ENCODE measurements at places on chromosomes 7 and 10.
A peak's percentile ranks its signal among the peaks of the same experiment; 100 is the strongest.

GRCh38 chr7:108596560-108596959, 26.9 kb downstream of the DNAJB9 start:
- DNase-seq, result no peak

DNA sequence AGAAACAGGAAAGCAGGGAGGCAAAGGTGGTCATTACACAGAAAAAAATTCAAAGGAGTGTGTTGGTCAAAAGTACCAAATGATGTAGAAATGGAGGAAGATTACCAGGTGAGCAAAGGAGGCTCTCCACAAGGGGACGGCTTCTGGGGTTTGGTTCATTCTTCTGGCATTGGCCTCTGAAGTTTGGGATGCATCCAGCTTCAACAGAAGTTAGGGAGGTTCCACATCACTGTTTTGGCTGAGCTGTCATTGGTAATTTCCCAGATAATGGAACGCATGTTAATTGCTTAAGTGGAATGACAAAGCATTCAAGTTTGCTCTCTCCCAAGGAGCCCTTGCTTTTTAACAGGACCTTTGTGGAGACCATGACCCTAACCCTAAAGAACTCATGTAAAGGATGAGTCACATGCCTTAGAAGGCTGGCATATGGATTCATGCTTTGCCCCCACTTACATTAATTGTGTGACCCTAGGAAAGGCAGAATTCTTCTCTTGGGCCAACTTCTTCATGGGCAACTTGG, 398.6 kb downstream of the GPAM start:
- DNase-seq, result no peak

GRCh38 chr7:152435384-152436110, at the start of gene KMT2C:
TSS of gene KMT2C (minus strand) at chr7:152436003. CDS start at chr7:152435786, 217 bp downstream.
- DNase-seq, result peak; percentile 73

DNA sequence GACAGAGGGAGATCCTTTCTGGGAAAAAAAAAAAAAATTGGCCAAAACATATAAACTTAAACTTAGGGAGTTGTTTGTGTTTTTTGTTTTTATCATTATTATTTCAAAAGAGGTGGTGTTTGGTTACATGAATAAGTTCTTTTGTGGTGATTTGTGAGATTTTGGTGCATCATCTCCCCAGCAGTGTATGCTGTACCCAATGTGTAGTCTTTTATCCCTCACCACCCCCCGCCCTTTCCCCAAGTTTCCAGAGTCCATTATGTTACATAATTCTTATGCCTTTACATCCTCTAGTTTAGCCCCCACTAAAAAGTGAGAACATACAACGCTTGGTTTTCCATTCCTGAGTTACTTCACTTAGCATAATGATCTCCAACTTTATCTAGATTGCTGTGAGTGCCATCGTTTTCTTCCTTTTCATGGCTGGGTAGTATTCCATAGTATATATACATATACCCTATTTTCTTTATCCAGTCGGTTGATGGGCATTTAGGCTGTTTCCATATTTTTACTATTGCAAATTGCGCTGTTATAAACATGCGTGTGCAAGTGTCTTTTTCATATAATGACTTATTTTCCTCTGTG, 148.1 kb upstream of the ZNF92 start:
- DNase-seq, result no peak

- no peak for DNase-seq
Measured at GRCh38 chr7:143497008-143497795, 19.5 kb downstream of the TAS2R41 start.

DNA sequence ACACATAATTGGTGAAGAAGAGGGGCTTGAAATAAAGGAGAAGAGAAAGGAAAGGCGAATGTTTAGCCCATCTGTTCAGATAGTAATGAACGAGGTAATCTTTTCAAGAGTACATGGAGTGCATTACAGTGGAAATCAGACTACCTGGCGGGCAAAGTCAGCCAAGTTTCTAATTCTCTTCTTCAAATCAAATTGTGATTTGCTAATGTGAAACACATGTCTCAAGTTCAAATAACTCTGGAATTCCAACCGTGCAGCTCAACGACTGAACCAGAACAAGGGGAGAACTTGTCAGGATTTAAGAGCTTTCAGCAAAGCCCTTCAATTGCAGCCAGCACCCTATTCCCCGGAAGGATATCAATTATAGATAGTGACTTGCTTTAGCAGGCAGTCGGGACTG, 216.9 kb downstream of the GLI3 start:
- no peak for DNase-seq

DNA sequence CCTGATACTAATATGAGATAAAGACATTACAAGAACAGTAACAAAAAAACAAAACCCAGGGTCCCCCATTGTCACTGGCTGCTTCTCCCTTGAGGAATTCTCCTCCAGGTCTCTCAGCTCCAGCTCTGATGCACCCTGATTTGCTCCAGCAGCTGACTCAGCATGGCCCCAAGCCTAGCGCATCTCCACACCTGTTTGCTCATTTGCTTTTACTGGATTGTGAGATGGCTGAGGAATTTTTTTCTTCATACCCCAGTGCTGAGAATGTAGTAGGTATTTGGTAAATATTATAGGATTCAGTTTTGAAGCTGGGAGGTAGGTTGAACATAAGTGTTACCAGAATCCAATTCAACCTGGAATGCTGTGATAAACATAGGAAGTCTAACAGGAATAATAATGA, 171.9 kb downstream of the PKD1L1 start:
- DNase-seq, result no peak

GRCh38 chr10:85420501-85421191, 945.9 kb downstream of the GRID1 start:
- DNase-seq, result no peak

- DNase-seq, result no peak
Measured at GRCh38 chr10:106519376-106520030, 645.0 kb downstream of the SORCS1 start.

DNA sequence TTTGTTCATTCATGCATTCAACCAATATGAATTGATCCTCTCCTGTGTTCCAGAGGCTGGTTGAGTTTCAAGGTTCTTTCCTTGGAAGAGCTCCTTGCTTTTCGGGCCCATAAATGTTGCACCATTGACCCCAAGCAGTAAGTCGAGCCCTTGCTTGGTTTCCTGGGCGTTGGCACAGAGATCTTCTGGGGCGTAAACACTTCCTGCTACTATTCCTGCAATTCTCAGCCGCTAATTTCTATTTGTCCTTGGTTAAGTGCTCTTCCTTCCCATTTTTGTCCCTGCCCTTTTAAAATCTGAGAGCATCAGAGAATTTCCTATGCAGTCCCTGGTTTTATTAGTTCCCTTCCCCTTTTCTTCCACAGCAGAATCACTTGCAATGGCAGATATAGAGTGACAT, 44.1 kb upstream of the ADRB1 start:
- no peak for DNase-seq

GRCh38 chr10:90579602-90580242, 278.1 kb downstream of the HTR7 start:
- DNase-seq, result no peak

- DNase-seq, result no peak
Measured at GRCh38 chr10:31072451-31072850, 40.8 kb upstream of the ZNF438 start.

- no peak for DNase-seq
Measured at GRCh38 chr10:110413903-110414547, 83.7 kb upstream of the DUSP5 start.

GRCh38 chr10:29841724-29842649, 207.2 kb upstream of the SVIL start:
- DNase-seq, result no peak

DNA sequence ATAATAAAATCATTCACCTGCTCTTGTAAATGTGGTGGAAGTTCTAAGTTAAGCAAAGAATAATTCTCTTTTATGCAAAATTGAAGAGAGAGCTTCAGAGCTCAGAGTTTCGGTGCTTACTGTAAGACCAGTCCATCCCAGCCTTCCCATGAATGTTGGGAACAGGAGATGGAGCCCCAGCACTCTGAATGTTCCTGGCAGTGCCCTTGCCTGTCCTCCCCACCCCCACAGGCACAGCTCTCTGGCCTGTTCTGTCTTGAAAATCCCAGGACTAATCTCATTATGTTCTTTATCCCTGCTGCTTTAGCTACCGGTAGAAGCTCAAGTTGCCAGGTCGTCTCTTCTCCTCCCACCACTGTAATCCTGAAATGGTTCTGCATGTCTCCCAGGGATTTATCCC, 29.1 kb upstream of the LHFPL3 start:
- no peak for DNase-seq

GRCh38 chr7:30681815-30682211, 443 bp downstream of the CRHR2 start:
- no peak for DNase-seq

DNA sequence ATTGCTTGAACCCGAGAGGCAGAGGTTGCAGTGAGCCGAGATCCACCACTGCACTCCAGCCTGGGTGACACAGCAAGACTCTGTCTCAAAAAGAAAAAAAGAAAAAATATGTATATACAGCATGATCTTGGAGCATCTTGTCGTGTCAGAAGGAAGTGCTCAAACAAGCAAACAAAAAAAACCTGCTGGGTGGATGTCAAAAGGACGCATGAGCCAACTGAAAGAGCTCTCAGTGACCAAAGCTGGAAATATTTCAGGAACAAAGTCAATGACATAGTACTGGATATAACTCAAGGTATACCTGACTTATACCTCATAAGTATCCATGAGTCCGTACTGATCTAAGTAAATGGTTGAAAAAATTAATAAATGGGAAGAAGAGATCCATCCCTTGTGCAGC, 94.6 kb upstream of the ANLN start:
- no peak for DNase-seq

GRCh38 chr7:134737566-134738345, 41.7 kb upstream of the CALD1 start:
- DNase-seq, result no peak

GRCh38 chr10:60942788-60943315, 1.1 kb downstream of the RHOBTB1 start:
- DNase-seq, result peak; percentile 43

DNA sequence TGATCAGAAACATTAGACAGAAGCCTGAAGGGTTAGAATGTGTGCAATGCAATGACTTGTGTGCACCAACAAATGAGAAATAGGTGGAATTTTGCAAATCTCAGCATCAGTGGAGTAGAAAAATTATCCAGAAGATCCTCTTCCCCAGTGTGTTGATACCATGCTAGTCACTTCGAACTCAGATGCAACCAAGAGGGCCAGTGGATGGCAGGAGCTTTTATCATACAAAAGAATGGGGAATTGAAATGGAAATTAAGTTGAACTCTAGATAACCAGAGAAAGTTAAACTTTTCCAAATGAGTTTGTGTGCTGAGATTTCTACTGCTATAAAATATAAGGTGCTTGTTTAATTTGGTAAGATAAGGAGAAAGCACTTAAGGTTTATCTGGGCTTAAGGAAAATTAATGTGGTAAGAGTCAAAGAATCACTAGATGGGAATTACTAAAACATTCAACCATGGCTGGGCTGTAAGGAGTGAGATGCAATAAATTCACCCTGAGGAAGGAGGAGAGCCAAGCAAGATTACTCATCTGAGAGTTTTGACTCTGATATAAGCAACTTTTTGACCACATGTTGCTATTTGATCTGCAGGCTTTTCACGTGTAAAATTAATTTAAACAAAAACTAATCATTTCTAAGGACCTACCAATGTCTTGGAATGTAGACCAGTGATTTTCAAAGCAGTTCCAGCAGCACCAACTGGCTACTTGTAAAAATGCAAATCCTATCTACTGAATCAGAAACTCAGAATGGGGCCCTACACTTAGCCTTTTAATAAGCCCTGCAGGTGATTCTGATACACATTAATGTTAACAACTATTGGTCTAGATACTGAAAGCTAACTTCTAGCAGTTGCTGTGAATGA, 113.2 kb downstream of the CDC14C start:
- no peak for DNase-seq

- no peak for DNase-seq
Measured at GRCh38 chr10:92880233-92880861, 32.0 kb downstream of the EXOC6 start.

GRCh38 chr10:73974309-73974946, 23.5 kb upstream of the VCL start:
- no peak for DNase-seq

DNA sequence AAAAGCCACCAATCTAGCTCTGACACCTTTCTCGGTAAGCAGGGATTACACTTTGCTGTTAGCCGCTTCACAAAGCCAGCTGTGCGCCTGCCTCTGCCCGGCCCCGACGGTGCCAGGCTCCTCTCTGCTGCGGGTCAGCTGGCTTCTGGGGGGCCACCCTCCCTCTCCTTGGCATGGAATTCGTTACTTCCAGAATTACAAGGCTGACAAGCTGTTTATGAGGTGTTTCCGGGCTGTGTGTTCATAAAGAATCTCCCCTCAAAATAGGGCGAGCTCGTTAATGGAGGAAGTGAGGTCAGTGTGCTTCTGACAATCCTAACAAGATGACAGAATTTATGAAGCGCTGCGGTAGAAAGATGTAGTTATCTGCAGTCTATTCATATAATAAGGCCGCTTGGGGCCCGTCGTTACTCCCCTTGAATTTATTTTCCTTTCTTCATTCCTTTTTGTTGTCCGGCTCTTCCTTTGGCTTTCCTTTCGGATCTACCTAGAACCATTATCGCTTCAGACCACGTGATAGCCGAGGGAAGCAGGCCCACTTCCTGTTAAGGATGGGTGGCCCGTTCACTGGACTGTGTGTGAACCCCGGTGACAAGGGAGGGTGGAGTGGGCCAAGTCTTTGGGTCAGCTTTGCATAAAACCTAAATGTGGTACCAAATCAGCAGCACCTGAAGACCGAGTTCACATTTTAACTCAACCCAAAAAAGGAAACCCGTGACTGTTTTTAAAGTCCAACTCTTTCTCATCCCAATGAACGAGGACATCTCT, 273.0 kb upstream of the YAE1 start:
- no peak for DNase-seq

DNA sequence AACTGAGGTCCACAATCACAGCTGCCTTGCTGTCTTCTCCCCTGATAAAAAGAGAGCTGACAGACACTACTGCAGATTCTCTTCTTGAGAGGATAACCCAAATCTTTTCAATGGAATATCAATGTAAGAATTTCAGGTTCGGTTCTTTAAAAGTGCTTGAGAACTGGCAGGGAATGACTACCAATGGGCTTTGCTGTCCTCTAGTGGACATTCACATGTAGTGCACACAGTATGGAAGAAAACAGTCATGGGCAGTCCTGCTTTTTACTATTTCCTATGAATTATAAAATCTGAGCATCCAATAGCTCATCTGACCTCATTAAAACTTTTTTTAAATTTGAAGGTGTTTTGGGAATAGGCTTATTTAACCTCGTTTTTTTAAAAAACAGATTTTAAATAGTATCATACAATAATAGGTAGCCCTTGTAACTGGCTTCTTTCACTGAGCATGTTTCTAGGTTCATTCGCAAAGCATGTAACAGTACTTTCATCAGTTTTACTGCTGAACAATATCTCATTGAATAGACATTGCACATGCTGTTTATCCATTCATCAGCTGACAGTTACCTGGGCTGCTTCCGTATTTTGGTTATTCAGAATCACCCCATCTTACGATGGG, 18.3 kb downstream of the FZD9 start:
- no peak for DNase-seq

DNA sequence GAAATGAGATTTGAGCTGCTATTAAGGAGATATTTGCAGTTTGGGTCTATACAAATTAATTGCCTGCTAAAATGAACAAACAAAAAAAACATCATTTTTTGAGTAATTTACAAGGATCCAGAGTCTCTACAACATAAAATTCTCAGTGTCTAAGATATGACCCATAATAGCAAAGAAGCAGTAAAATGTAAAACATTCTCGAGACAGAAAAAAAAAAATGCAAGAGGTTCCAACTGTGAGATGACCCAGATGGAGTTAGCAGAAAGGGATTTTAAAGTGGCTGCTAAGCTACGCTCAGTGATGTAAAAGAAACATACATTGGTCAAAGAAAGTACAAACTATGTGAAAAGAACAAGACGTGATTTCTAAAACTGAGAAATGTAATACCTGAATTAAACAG, 471.0 kb downstream of the SH2D4B start:
- no peak for DNase-seq
